Natural killer cell treated with Interleukin-12 subunit alpha and Interleukin-12 subunit beta and Interleukin-15 and Interleukin-18, amount 100 ng/mL, for 72 hours (primary cell): ENCODE measurements at places on chromosomes 16 and 17. TPM values are rescaled to one million over a fixed set of nuclear protein-coding genes. Genes with fewer than 3 reads are reported as not detected.

Gene CD300LB
- total RNA-seq = 0.39 TPM

- DNase-seq = peak; percentile 54
These were observed 1.5 kb downstream of the MXRA7 start for GRCh38 chr17:76709077-76709950.

DNA sequence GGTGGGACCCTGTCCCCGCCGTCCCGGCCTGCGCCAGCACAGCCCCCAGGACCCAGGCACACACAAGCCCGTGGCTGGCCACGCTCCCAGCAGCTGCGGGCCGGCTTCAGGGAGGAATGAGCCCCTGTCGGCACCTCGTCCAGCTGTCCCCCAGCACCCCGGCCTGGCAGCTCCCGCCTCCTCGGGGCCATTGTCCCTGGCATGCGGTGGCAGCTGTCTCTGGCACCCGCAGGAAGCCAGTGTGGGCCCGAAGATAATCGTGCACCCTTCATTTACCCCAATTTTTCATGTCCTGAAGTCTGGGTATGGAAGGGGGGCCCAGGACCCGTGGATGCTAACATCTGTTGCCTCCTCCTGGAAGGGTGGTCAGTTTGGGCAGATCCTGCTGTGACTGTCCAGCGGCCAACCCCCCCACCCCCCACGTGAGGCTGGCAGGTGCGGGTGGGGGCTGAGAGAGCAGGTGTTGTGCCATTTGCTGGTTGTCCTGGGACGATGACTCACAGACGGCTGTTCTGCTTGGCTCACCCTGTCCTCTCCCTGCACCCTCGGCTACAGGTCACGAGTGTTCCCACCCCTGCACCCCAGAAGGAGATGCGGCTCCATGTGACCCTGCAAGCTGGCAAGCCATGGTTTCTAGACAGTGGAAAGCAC lies 4.0 kb upstream of the LMF1 start:
- DNase-seq = no peak

- DNase-seq = peak; percentile 53
These were observed 53.7 kb upstream of the CACNG4 start for GRCh38 chr17:66910651-66911285.

Gene CUEDC1
- total RNA-seq = 0.19 TPM

DNA sequence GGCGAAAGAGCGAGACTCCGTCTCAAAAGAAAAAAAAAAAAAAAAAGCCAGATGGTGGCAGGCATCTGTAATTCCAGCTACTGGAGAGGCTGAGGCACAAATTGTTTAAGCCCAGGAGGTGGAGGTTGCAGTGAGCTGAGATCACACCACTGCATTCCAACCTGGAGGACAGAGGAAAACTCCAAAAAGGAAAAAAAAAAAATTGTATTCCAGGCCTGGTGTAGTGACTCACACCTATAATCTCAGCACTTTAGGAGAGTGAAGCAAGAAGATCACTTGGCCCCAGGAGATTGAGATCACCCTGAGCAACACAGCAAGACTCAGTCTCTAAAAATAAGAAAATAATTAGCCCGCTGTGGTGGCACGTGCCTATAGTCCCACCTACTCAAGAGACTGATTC lies 20.1 kb downstream of the HBQ1 start:
- no peak for DNase-seq
